ENCODE measurements at places on chromosomes 13 and 19.
A peak's percentile ranks its signal among the peaks of the same experiment; 100 is the strongest.

DNA sequence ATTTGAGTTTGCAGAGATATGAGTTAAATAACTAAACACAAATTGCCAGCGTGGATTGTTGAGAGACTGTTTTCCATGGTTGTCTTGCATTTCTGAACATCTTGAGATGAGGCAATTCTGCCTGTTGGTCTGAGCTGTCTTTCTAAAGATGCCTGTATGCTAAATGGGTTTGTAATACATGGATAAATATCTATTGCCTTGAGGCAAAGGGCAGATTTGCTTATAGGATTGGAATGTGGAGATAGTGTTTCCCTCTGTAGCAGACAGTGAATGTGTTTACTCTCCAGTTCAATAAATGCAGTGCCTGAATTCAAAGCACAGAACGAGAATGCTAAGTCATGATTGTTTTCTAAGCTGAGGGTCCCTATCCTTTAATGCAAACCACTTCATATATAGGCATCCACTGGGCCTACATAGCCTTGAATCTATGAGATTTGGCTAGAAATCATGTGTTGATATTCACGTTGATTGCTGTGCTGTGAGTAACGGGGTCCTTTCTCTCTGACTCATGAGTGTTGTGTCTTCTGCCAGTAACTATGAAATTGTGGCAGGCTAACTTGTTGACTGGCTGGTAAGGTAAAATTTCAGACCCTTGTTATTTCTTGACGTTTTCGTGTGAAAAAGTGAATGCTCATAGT, 2554.8 kb downstream of the PCDH9 start:
- DNase-seq = no peak

GRCh38 chr13:83007226-83007625, 875.0 kb downstream of the SLITRK1 start:
- no peak for DNase-seq

DNA sequence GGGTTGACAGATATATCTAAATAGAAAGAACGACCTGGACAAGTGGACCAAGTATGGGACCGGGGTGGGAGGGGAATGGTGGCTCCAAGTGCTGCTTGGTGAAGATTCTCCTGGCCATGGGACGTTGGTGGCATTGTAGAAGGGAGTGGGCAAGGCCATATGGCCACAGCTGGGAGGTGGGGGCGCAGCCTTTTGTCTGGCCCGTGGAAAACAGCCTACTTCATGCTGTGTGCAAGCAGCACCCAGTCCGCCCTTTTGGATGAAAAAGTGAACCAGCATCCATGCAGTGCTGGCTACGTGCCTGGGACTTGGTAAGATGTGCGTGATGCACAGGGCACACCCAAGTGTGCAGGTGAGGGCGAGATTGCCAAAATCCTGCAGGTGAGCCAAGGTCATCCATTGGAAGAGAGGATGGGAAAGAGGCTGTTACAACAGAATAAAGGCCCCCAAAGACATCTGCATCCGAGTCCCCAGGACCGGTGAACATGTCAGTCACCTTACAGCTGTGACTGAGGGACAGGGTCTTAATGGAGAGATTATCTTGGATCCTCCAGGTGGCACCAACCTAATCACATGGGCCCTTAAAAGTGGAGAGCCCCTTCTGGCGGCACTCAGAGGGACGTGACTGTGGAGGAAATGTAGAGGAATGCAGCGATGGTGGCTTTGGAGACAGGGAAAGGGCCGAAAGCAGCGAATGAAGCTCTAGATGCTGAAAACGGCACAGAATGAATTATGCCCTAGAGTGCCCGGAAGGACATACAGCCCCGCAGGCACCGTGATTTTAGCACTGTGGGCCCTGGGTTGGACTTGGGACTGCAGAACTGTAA, 40.8 kb downstream of the TEX29 start:
- no peak for DNase-seq

GRCh38 chr13:30985637-30986205, 53.3 kb downstream of the TEX26 start:
- no peak for DNase-seq

GRCh38 chr19:46090444-46090843, 34.0 kb downstream of the IGFL3 start:
- no peak for DNase-seq

GRCh38 chr13:36358175-36358718, 12.1 kb upstream of the SPART start:
- DNase-seq = no peak

GRCh38 chr19:591099-591958, 1.6 kb downstream of the HCN2 start:
- DNase-seq = no peak

GRCh38 chr19:7527516-7528191, 5.2 kb downstream of the MCOLN1 start:
- DNase-seq = no peak

DNA sequence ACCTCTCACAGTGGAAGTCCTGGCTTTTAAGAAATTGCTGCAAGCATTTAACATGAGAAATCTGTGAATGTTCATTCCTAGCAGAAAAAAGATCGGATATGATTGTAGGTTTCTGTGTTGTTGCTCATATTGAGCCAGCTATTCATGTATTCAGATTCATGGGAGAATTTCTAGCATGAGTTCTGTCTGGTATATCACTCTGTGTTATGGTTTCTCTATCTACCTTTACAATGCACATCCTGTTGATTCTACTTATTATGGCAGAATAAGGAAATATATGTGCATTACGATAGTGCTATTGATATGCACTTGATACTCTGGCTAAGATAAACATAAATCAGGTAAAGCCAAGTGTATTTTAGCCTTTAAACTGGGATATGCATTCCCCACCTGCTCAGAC, 138.2 kb downstream of the KCNRG start:
- no peak for DNase-seq

DNA sequence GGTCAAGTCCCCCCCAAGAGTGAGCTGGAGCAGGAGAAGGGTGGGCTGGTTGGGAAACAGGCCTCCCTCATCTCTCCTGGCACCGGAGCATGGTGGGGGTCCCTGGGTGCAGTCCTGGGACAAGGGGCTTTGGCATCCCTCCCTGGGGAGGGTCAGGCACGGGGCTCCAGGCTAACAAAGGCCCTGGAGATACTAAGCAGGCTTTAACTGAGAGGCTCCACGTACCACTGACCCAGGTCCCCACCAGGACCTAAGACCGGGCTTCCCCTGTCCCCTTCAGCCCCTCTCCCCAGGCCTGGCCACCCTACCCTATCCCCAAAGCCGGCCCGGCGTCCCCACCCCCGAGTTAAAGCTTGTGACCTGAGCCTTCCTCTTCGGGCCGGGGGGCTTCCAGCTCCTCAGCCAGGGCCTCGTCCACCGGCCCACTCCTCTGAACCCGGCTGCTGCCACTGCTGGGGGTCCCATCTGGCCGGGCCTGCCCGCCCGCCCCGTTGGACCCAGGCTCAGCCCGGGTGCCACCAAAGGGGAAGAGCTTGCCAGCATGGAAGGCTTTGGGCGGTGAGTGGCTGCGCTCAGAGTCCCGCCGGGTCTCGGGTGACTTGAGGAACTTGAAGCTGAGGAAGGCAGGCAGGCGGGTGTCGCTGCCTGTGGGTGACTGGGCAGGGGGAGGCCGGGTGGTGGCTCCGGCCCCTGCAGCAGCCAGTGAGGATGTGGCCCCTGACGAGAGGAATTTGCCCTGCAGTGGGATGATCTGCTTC, 10.1 kb downstream of the ANO8 start:
- no peak for DNase-seq

DNA sequence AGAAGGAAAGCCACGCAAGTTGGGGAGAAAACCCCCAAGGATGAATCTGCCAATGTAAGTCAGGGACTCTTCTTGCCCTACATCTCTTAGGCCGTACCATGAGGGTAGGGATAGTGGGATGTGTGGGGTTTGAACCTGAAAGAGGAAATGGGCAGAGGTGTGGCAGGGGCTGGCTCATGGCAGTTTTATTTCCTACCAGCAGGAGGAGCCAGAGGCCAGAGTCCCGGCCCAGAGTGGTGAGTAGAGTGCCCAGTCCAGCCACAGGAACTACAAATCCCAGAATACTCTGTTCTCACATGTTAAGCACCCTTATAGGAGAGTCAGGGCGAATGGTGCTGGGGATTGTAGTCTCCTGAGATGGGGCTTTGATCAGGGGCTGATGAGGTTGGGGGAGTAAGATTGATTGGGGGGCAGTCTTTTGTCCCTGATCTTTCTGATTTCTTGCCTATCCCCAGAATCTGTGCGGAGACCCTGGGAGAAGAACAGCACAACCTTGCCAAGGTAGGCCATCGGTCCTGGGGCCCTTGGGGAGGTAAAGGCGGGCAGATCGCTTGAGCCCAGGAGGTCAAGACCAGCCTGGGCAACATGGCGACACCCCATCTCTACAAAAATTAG, 16.5 kb downstream of the VASP start:
- peak; percentile 57 for DNase-seq

DNA sequence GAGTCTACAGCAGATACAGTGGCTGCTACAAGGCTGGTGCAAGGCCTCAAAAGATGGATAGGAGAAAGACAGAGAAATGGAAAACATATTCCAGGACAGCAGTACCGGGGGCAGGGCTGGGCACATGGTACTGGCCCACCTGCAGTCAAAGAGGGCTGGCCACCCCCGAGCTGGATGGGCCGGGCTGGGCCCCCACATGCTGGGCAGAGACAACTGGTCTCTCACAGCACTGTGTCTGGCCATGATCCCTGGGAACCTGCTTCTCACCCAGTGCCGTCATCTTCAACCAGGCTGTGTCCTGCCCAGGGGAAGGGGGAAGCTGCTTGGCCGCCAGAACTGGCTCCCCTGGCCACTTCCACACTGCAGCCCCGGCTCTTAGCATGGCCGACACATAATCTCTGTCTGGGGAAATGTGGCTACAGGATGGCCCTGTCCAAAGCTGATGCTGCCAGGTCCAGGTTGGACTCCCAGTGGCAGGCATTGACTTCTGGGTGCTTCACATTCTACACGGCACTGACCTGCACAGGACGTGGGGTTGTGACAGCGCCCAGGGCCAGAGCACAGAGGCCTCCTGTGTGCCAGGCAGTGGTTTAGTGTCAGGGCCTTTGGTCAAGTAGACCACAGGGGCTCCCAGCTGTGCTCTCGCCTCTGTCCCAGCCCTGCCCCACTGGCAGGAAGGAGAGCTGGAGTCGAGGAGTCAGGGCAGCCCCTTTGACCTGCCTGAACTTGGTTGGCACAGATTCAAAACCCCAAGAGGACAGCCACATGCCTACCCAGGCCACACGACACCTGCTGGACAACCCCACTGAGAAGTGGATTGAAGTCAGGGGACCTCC, 21.7 kb downstream of the PEPD start:
- DNase-seq = no peak

- DNase-seq = no peak
Observed at GRCh38 chr19:44111910-44112463, 1.2 kb upstream of the ZNF225 start.

GRCh38 chr13:70817576-70817975, 709.3 kb upstream of the KLHL1 start:
- no peak for DNase-seq

- DNase-seq = no peak
Observed at GRCh38 chr13:35566340-35566739, 89.9 kb upstream of the MAB21L1 start.

GRCh38 chr13:65488606-65489005, 1741.5 kb downstream of the PCDH9 start:
- no peak for DNase-seq

GRCh38 chr13:101523154-101524131, 71.0 kb downstream of the ITGBL1 start:
- no peak for DNase-seq

DNA sequence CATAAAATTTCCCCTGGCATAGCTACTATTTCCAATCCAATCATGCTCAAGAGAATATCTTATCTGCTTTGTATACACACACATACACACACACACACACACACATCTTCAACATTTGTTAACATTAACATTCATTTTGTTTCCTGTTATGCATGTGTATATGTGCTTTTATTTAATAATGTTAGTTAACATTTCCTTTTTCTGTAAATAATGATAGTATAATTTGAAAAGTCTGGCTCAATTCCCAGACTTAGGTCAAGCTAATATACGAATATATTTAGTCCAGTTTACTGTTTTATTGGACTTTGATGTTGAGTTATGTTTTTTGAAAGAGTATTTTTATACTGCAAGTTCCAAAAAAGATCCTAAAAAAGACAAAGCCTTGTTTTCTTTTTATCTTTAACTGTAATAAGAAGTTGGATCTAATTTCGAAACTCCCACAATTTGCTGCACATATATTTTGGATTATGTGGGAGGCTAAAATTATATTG, 1072.4 kb downstream of the EFNB2 start:
- DNase-seq = no peak

GRCh38 chr19:10983026-10983425, 22.2 kb downstream of the SMARCA4 start:
- no peak for DNase-seq

DNA sequence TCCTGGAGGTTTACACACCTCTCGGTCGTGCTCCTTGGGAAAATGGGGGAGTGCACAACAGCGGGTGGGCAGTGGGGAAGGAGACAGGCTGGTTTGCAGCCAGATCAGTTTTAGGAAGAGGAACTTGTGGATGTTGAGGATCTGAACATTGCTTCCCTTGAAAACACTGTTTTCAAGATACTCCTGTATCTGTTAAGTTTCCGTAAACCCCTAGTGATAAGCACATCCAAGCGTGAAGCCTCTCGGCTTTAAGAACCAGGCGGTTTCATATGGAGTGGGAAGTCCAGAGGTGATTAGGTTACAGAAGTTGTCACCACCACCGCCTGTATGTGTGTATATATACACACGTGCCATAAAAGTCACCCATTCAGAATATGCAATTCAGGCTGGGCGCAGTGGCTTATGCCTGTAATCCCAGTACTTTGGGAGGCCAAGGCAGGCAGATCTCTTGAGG, 47.4 kb downstream of the SIPA1L3 start:
- DNase-seq = no peak

- no peak for DNase-seq
Observed at GRCh38 chr13:99087954-99088491, 110.2 kb upstream of the DOCK9 start.

DNA sequence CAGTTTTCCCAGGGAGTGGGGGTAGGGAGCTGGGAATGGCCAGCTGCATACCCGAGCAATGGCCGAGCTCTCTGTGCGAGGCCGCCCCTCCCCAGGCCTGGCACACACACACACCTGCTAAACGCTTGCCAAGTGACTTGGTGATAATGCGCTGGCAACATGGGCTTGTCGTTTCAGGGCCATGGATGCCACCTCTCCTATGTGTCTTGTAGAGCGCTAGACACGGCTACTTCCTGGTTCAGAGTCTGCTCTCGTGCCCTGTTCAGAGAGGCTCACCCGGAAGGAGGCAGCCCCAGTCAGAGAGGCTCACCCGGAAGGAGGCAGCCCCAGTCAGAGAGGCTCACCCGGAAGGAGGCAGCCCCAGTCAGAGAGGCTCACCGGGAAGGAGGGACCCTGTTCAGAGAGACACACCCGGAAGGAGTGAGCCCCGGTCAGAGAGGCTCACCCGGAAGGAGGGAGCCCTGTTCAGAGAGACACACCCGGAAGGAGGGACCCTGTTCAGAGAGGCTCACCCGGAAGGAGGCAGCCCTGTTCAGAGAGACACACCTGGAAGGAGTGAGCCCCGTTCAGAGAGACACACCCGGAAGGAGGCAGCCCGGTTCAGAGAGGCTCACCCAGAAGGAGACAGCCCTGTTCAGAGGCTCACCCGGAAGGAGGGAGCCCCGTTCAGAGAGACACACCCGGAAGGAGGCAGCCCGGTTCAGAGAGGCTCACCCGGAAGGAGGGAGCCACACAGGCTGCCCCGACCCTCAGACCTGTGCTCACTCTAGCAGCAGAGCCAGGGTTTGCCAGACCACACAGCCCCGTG, 4.2 kb downstream of the ADPRHL1 start:
- DNase-seq = no peak

- no peak for DNase-seq
Observed at GRCh38 chr13:69921156-69921555, 186.5 kb upstream of the ATXN8OS start.

All from stimulated activated CD4-positive, alpha-beta T cell treated with anti-CD3 and anti-CD28 coated beads, Interleukin-12 subunit alpha, Interleukin-12 subunit beta, amount 100 ng/mL, for 24 hours (primary cell).